ENCODE measurements at places on chromosomes 13 and 19.
A peak's percentile ranks its signal among the peaks of the same experiment; 100 is the strongest.

DNA sequence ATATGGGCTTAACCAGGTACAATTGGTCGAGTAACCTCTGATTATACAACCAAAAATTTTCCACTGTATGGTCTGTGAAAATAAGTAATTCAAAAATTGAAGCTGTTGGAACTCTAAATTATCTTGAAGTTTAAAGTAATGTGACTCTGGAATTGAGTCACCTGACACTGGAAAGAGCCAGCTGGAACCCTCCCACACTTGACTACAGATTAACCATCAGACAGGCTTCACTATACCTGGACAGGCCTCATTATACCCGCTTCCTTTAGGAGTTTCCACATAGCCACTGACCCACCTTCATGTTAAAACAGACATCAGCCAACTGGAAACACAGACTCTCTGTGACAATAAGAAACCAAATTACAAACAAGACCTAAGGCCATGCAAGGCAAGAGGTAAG, 1.3 kb downstream of the ZNF433 start:
- DNase-seq, result no peak

DNA sequence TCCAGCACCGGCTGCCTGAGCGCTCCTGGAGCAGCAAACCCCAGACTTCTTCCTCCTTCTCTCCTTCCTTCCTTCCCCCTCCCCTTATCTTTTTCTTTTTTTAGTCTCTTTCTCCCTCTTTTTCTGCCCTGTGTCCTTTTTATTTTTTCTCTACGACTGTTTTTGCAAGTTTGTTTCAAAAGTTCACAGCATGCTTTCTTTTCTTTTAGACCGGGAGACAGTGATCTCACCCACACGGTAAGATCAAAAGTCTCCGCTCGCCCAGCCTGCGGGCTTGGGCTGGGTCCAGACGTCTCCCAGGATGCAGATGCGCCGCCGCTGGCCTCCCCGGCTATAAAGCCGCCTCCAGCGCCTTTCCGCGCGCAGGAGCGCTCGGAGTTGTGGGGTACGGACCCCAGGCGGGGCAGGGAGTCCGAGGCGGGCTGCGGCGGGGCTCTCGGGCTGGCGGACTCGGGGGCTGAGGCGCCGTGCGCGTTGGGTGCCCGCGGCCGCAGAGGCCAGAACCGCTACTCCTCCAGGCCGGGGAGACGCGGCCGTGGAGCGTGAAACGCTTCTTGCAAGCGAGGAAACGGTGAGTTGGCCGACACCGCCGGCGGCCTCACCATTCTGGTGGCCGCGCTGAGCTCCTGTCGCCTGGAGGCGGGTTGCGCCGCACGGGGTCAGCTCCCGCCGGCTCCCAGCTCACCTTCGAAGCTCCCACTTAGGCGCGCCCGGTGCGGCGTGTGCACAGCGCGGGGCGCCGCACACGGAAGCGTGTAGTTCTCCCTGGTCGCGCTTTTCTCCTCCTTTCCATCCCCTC, 2.0 kb upstream of the TSHZ3 start:
- peak; percentile 64 for DNase-seq

DNA sequence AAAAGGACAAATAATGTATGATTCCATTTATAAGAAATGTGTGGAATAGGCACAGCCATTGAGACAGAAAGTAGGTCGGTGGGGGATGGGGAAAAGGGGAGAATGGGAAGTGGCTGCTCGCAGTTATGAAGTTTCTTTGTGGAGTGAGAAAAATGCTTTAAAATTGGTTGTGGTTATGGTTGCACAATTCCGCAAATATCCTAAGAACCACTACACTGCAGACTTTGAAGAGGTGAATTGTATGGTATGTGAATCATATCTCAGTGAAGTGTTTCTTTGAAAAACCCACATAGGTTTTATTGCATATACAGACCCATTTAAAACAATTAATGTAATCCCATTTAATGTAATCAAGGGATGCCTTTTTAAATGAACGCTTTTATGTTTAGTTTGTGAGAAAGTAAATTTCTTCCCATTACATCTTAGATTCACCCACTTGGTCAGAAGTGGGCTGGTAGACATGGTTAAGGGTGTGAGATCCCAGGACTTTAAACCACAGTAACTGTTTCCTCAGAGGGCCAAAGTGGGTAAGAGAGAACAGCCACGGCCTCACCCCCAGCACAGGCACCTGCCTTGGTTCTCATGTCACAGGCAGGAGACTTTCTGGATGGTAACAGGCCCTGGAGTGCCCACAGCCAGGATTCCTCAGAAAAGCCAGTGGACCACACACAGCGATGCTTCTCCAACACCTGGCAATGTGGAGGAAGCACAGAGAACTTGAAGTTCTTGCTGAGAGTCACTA, 119.3 kb upstream of the GJB6 start:
- peak; percentile 80 for DNase-seq

GRCh38 chr19:48636859-48637448, at the start of gene DBP:
Gene DBP, minus strand, starts transcription at chr19:48637379. Its CDS starts 385 bp downstream, at chr19:48636994.
- DNase-seq, result no peak

- peak; percentile 69 for DNase-seq
Measured at GRCh38 chr19:15091918-15092753, 10.1 kb downstream of the OR1I1 start.

DNA sequence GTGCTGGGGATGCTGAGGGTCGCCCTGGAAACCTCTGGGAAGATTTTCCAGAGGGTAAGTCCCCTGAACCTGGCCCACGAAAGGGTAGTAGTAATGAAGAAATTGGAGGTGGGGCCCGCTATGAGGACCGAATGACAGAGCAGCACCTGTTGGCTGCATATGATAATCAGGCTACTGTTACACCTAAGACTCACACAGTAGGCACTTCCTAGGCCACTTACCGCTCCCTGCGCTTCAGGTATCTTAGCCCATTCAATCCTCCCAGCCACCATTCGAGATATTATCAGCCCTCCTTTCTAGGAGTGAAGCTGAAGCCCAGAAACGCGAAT, 4.3 kb upstream of the LRFN3 start:
- DNase-seq, result no peak

DNA sequence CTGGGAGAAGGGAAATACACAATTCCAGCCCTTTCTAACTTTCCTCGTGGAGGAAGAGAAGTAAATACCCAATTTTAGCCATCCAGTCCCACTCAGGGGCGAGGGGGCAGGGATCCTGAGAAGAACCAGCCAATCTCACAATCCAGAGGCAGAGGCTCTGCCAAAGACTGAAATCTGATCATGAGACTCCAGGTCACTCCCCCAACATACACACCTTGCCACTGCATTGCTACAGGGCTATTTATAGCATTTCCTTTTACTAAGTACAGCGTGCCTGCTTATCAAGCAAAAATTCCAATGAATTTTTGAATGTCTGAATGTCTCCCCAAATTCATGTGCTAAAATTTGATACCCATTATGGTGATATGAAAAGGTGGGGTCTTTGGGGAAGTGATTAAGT, 1687.5 kb downstream of the EFNB2 start:
- no peak for DNase-seq

DNA sequence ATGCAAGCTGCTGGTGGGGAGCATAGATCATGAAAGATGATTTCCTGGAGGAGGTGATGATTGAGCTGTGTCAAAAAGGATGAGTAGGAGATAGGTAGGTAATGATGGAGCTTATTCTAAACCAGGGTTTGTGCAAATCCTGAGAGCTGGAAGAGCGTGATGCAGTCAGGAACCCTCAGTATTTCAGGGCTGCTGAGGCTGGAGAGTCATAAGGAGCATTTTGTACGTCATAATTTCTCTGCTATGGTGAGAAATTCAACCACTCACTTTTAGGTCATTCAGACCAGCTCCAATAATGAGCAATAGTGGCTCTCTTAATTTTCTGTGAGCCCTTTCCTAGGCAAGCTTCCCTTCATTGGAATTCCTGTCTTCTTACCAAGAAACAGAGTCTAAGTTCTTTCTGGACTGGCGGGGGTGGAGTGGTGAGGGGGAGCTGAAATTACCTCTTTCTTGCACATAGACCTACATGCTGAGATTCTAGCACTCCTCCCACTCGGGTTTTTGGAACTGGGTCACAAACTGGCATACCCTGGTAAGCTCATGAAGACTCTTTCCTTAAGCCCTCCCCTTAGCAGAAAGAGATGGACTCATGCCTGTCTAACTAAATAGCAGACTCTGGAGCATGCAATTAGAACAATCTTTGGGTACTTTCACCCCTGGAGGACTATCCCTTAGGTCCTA, 62.2 kb upstream of the MYCBP2 start:
- DNase-seq, result no peak

All from fibroblast of skin of back (primary cell).